ENCODE measurements at places on chromosomes 5 and 9. TPM values are rescaled to one million over a fixed set of nuclear protein-coding genes. Genes with fewer than 3 reads are reported as not detected.

DNA sequence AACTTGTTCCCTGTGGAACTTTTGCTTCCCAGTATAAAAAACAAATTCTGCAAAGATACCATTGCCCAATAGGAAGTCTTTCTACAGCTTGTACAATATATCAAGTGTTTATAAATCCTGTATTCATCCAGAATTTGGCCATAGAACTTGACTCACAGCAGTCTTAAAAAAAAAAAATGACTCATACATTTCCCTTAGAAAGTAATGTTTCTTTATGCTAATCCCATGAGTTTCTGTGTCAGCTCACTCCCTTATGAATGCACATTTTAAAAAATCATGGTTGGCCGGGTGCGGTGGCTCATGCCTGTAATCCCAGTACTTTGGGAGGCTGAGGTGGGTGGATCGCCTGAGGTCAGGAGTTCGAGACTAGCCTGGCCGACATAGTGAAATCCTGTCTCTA is 89.3 kb upstream of the DMRT1 start:
- peak; percentile 86 for DNase-seq

GRCh38 chr9:88425538-88425950 is 37.3 kb downstream of the SPIN1 start:
- DNase-seq, result no peak

The FREM1 gene
- total RNA-seq, result 0.37 TPM

The LCN9 gene
- not detected for total RNA-seq

The CRHBP gene
- total RNA-seq, result not detected

DNA sequence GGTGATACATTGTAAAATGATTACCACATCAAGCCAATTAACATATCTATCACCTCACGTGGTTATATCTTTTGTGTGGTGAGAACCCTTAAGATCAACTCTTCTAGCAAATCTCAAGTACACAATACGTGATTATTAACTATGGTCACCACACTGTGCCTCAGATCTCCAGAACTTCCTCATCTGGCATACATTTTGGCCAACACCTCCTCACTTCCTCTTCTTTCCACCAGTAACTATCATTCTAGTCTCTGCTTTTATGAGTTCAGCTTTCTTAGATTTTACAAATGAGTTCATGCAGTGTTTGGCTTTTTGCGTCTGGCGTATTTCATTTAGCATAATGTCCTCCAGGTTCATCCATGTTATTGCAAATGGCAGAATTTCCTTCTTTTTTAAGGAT is 35.8 kb downstream of the PRKACG start:
- no peak for DNase-seq

DNA sequence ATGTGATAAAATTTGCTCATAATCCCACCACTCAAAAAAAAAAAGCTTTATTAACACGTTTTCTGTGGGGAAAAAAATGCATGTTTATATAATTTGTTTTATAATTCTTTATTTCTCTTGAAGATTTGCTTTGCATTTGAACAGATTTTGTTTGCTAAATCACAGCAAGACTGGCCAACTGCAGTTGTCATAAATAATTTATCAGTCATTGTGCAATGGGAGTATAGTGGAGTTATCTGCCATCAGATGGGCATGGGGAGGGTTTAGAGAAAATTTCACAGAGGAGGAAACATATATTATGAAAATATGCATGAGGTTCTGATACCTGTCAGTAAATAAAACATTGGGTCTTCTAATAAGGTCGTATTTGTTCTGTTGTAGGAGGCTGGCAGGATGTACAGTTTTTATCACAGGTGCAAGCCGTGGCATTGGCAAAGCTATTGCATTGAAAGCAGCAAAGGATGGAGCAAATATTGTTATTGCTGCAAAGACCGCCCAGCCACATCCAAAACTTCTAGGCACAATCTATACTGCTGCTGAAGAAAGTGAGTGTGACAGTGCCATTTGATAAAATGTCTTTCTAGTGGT is 23.8 kb downstream of the HSDL2 start:
- no peak for DNase-seq

The SLC36A3 gene
- not detected for total RNA-seq

The NR4A3 gene
- total RNA-seq, result not detected

DNA sequence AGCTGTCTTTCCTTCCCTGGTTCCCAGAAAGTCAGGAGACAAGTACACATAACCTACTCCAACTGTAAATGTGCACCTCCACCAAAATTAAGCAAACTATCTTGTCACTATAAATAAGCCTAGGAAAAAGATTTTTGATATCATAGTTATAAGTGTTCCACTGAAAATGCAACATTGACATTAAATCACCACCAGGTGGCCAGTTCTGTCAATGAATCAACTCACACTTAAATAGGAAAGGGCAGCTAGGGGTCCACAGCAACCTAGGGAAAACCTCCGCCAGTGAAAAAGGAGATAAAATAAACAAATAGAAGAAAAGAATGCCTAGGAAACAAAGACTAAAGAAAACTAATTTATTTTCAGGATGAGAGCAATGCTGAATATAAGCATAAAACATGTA is 243.0 kb upstream of the PTPRD start:
- no peak for DNase-seq

The ZFP2 gene
- total RNA-seq, result 24.9 TPM

DNA sequence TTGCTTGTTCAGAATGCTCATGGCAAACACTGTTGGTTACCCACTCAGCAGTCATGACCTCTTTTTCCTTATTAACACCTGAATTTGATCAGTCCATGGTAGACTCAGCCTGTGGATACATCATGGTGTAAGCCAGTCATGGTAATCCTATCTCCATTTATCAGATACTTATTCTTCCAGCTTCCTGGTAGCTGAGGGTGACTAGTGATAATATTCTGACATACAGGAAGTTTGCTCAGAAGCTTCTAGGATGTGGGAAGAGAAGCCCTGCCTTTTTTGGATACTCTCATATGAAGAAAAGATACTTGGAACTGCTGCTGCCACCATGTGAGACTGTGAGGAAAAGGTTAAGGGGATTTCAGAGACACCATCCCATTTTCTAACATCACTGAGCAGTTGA is 7.3 kb downstream of the GDA start:
- DNase-seq, result no peak

DNA sequence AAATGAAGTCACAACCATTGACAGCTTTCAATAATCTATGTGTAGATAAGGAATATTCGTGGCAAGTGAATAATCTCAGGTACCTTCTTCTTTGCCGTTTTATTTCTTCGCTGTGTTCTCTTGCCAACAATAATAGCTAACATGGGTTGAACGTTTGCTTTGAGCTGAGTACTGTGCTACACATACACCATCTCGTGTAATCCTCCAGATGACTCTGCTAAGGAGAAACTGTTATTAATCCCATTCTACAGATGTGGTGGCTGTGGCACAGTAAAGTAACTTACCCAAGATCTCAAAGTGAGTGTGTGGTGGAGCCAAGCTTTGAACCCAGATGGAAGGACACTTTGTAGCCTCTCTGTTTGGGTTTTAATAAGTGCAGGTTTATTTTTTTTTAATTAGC is 179.7 kb downstream of the C9orf152 start:
- DNase-seq, result no peak

The LRRC19 gene
- total RNA-seq, result not detected

DNA sequence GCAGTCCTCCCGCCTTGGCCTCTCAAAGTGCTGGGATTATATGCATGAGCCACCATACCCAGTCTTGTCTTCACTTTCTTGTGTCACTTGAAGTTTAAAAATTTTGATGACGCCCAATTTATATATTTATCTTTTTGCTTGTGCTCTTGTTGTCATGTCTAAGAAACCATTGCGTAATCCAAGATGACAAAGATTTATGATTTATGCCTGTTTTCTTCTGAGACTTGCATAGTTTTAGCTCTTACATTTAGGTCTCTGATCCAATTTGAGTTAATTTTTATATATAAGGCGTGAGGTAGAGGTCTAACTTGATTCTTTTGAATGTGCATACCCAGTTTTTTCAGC is 18.6 kb downstream of the ANKHD1 start:
- DNase-seq, result no peak

DNA sequence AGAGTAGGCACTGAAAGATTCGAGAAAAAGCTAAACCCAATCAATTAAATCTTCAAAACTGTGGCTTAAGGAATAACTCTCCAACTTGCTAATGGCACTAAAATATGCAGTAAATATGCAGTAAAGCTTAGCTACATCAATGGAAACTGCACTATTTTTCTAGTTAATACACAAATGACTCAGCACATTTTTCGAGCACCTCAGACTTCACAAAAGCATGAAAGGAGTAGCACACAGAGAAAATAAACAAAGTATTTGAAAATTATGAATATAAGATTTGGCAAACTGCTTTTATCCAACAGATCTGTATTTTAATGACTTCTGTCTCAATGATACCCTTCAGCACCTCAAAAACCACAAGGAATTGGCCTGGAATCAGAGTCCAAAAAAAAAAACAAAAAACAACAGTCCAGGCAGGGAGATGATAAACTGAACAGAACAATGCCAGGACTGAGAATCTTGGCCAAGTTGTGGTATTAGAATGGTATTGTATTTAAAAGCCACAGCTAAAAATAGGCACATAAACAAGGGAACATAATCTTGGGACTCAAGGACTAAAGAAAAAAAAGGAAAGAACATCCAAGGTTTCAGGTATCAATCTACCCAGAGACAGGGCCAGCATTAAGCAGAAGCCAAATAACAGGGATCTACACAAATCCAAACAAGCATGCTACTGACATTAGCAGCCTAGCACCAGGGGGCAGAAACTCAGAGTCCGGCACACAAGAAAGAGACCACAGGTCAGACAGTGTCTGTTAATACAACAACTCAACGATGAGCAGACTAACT is 21.4 kb downstream of the TMEM245 start:
- peak; percentile 78 for DNase-seq

GRCh38 chr9:81782313-81782995 is 93.1 kb upstream of the TLE1 start:
- DNase-seq, result no peak

DNA sequence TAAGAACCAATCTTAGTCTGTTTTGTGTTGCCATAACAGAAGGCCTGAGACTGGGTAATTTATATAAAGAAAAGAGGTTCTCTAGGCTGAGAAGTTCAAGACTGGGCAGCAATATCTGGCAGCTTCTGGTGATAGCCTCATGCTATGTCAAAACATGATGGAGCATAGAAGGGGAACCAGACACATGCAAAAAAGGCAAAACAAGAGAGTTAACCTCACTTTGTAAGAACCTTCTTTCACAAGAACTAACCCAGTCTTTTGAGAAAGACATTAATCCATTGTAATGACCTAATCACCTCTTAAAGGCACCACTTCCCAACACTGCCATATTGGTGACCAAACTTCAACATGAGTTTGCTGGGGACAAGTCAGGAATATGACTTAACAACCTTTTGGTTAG is 37.3 kb downstream of the FSD1L start:
- no peak for DNase-seq

- no peak for DNase-seq
Measured at GRCh38 chr9:114021578-114021977, 56.5 kb downstream of the AMBP start.

The SHLD3 gene
- 4.7 TPM for total RNA-seq

The SPATA31A3 gene
- total RNA-seq, result not detected

DNA sequence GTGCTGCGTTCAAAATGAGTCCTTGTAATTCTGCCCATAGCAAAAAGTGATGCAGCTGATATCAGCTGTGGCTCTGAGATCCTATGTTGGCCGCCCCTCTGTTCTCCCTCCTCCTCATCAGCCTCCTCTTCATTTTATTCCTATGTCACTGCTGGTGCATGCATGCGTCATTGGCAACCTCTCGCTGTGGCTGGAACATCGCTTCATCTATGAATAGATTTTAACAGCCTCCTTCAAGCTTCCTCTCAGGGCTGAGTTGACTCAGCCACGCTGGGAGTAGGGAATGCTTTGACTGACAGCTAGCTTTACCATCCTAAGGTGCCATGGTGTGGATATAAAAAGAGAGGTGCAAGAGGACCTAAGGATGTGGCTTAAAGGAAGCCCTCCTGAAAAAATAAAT is 303.5 kb downstream of the PLK2 start:
- DNase-seq, result peak; percentile 81

The ADRA1B gene
- 0.25 TPM for total RNA-seq

The FOXD4 gene
- total RNA-seq, result not detected

GRCh38 chr9:131062969-131063368 is 33.4 kb upstream of the AIF1L start:
- no peak for DNase-seq

The ST8SIA4 gene
- total RNA-seq, result not detected

The IL3 gene
- not detected for total RNA-seq

DNA sequence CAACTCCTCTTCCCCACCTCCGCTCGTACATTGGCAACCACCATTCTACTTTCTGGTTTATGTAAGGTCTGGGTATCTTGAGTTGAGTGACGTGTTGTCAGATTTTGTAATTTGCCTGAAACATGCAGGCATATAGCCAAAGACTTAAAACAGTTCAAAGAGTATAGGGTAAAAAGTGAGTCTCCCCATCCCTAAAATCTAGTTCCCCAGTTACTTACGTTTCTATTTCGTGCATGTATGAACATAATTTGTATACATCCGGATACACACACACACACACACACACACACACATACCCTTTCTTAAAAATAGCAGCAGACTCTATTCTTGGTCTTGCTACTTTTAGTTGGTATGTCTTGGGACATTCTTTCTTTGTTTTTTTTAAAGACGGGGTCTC is 915 bp downstream of the HSDL2 start:
- no peak for DNase-seq

The TGFBI gene
- 2,194 TPM for total RNA-seq

DNA sequence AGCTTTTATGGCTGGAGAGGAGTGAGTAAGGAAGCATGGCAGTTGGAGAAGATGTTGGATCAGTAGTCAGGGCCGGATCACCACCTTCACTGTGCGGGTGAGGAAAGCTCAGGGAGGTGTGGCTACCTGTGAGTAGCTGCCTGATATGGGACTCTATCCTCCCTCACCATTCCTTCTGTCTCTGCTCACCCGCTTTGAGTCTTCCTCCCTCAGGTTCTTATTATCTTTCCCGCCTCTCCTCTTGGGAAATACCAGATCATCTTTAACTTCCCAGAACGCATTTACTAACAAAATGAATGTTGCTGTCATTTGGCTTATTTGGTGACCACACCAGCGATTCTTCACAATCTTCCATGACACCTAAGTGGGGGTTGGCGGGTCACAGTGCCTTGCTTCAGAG is 140.7 kb upstream of the GPR151 start:
- no peak for DNase-seq

GRCh38 chr9:108283696-108284095 is 572.1 kb downstream of the ACTL7B start:
- no peak for DNase-seq

GRCh38 chr5:146947181-146947941 is 68.8 kb upstream of the PPP2R2B start:
- DNase-seq, result peak; percentile 17

The CKMT2 gene
- total RNA-seq, result not detected

DNA sequence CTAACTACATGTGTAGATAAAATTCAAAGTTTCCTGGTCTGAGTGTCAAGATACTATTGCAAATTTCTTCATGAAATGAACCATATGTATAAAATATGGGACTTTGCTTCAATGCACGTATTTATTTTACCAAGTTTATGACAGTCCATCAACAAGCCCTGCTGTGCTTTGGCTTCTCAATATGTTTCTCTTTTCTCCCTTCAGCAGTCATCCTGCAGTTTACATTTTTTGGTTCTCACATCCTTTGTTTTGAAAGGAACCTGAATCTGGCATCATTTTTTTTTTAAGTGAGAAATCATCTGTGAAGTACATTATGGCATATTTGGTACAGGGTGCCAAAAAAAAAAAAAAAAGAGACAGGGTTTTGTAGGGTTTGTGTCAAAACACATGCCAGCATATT is 65.1 kb downstream of the YIPF5 start:
- DNase-seq, result no peak

GRCh38 chr5:158877706-158878105 is 222.0 kb downstream of the EBF1 start:
- DNase-seq, result no peak

The ANKRD31 gene
- total RNA-seq, result not detected

GRCh38 chr9:137012694-137013570 is 15.1 kb downstream of the ABCA2 start:
- no peak for DNase-seq

- DNase-seq, result peak; percentile 94
Measured at GRCh38 chr9:13278368-13279246, 885 bp downstream of the MPDZ start.
